MV-4-11 (cell line): ENCODE measurements at places on chromosomes 7 and 10.
A peak's percentile ranks its signal among the peaks of the same experiment; 100 is the strongest.

DNA sequence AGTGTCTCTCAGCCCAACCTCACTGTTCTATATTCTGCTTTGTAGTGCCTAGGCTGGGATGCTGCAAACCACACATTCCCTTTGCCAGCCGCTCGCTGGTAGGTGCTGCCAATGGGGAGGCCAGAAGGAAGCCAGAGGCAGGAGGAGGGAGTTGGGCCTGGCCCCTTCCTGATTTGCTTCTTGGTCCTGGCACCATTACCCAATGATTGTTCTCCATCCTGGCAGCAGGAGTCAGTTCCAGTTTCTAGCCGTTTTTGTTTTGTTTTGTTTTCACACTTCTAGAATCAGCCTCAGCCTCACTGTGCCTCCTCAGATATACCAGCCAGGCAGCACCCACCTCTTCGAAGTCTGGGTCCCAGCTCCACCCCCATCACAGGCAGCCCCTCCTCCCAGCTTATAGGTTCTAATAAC, 27.4 kb upstream of the LOXL4 start:
- peak; percentile 56 for DNase-seq

- DNase-seq, result peak; percentile 84
Observed at GRCh38 chr10:92110039-92110794, 180.7 kb downstream of the CPEB3 start.

DNA sequence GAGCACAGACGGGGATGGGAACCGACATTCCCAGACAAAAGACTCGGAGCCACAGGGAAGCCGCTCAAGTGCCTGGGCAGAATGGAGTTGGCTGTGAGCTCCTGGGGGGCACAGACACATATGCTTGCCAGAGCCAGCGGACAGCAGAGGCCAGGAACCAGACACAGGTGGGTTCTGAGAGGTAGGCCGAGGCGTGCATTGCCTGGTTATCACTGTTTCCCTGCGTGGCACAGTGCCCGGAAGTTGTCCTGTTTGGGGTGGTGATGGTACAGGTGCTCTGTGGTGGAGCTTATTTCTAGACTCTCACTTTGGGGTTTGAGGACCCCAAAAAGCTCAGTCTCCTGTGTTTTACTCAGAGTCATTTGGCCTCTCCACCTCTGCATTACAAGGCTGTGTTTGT, 2.5 kb downstream of the PALD1 start:
- no peak for DNase-seq

- no peak for DNase-seq
Observed at GRCh38 chr7:117863618-117864017, 9.6 kb downstream of the CTTNBP2 start.

- no peak for DNase-seq
Observed at GRCh38 chr10:123891144-123892071, at the start of gene CPXM2. TSS of gene CPXM2 (minus strand) at chr10:123891807. CDS start at chr10:123891659, 148 bp downstream.

- DNase-seq, result no peak
Observed at GRCh38 chr7:150855476-150856302, 3.4 kb downstream of the AOC1 start.

- no peak for DNase-seq
Observed at GRCh38 chr10:71218046-71218650, 5.8 kb downstream of the UNC5B start.

GRCh38 chr7:325051-325798, 35.3 kb downstream of the FOXL3 start:
- no peak for DNase-seq

GRCh38 chr10:63825111-63825510, 303.9 kb downstream of the REEP3 start:
- no peak for DNase-seq

GRCh38 chr10:99806091-99806490, 23.7 kb downstream of the ABCC2 start:
- no peak for DNase-seq

- DNase-seq, result no peak
Observed at GRCh38 chr7:1706721-1707613, 36.9 kb downstream of the ELFN1 start.

GRCh38 chr10:17454161-17455014, at the start of gene ST8SIA6:
TSS of gene ST8SIA6 (minus strand) at chr10:17454595. CDS start at chr10:17454255, 340 bp downstream.
- peak; percentile 60 for DNase-seq

GRCh38 chr7:39702133-39702532, 78.8 kb downstream of the RALA start:
- DNase-seq, result no peak

DNA sequence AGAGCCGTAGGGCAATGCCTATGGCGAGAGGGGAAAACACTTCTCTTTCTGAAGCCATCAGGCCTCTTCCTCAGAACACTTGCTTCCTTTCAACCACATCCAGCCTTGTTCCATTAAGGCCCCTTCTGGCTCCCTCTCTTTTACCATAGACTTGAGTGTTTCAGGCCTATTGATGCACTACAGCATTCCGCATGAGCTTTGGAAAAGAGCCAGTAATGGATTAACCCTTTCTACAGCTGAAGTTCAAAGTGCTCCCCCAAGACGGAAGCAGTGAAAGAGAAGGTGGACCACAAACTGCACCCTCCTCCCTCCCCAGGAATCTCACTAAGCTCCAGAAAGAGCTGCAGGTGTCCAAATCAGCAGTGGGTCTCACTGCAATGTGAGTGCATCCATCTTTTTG, 102.7 kb upstream of the C7orf33 start:
- DNase-seq, result no peak
